A172 (cell line): ENCODE measurements at places on chromosomes 1 and 21.

DNA sequence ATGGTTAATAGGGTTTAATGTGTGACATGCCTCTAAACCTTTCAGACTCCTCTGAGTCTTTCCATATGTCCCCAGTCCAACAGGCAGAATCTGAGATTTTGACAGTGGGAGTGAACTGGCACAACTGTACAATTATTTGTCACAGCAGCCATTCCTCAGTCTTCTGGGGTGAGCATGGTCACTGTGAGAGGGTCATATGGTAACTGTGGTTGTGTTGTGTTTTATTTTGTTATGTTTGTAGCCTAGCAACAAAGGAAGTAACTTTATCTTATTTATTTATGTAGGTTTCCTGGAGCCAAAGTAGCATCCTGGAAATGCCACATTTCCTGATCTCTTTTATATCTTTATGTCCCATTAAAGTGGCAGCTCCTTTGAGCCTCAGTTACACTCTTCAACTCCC lies 1067.9 kb downstream of the TTLL7 start:
- DNase-seq = no peak

DNA sequence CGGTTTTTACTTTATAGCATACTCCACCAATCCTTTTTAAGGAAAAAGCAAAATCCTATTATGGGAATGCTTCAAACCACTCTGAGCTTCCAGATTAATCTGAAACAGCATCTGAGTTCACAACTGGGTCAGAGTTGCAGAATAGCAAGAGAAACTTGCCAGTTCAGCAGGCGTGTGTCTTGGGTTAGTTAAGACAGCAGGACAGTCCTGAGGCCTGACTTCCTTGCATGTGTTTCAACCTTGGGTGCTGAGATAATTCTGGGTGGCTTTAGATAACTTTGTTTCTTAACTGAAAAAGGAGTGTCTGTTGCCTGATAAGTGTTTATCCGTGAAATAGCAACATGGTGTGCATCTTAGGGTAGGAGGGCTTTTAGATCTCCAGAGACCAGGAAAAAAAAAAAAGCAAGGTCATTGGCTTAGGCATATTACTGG lies 169.2 kb downstream of the DHRS3 start:
- DNase-seq = no peak

GRCh38 chr1:27403065-27403726 lies 10.8 kb downstream of the GPR3 start:
- no peak for DNase-seq

DNA sequence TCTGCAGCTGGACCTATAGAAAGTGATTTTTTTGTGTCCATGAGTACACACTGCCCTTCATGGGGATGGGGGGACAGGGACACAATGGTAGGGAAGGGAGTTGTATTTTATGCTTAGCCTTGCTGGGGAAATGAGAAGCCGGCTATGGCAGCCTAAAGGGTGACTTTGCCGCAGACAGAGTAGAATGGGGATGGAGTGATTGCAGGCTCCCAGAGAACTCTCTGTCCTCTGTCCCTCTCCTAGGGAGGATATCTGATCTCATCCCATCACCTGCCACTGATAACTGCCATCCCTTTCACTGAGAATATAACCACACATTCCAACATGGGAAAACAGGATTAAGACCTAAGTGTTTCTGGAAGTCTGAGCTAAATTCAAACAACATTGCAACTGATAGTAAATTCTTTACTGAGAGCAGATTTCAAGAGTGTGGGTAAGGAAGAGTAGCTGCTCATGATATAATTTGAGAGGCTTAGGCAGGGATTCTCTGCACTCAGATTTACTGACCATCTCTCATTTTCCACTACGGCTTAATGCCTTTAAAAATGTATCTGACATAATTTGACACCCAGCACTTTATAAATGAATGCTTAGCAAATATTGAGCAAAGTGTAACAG lies 13.9 kb downstream of the SH2D1B start:
- no peak for DNase-seq

GRCh38 chr1:94725566-94725965 lies 94.6 kb upstream of the SLC44A3 start:
- DNase-seq = peak; percentile 73
